ENCODE measurements at places on chromosomes 16 and 17. TPM values are rescaled to one million over a fixed set of nuclear protein-coding genes. Genes with fewer than 3 reads are reported as not detected.

DNA sequence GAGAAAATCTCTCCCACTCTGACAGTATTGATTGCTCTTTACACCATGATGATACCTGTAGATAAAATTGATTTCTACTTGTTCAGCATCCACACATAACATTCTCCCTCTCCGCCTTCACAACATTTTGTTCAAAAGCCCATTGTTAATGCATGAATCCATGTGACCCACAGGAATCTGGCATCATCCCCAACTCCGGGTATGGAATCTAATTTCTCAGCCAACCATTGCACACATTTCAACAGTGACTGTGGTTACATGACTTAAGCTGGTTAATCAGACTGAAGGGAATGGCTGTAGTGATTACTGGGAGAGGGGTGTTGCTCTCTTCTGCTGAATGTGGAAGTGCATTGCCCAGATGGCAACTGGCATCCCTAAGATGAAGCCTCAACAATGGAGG lies 161.4 kb upstream of the C16orf82 start:
- DNase-seq: peak; percentile 21

GRCh38 chr17:2703606-2704005 lies 8.0 kb downstream of the CLUH start:
- DNase-seq: no peak

GRCh38 chr17:43365356-43365755 lies 33.4 kb upstream of the ARL4D start:
- DNase-seq: no peak

DNA sequence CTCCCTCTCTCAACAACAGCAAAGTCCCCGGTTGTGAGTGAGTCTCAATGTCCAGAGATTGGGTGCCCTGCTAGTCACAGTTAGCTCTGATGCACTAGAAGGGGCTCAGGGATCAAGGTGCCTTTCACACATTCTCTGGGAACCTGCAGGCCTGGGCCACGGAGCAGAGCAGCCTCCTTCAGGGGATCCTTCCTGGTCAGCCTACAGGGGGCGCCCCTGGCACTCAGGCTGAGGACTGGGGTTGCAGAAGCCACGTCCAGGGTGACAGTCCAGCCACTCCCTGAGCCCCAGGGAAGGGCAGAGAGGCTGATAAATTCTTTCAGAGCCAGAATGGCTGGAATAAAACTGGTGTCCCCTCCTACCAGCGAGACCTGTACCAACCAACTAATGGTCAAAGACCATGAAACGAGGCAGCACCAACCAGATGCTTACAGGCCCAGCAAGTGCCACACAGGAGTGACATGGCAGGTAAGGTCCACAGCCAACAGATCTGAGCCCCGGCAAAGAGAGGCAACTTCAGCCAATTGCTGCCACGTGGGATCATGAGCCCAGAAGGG lies 43.5 kb downstream of the ST3GAL2 start:
- no peak for DNase-seq

DNA sequence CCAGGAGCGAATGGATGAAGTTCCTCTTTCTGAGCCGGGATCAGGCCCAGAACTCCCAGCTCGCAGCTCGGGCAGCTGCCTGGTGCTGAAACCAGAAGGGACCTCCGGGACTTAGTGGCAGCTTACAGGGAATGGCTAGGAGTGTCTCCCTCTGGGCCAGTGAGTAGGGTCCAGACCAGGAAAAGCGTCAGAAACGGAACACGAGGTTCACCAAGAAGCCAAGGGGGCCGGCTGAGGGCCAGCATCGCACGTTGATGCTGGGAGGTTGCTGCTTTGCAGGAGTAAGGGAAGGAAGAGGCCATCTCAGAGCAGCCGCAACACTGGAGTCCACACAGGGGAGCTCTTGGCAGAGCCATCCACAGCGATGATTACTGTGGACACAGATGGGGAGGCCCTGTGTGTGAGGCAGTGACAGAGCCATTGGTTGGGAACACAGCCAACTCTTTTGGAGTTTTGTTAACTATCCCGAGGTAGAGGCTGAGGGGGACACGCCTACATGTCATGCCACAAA lies 74.0 kb upstream of the CREBBP start:
- no peak for DNase-seq

DNA sequence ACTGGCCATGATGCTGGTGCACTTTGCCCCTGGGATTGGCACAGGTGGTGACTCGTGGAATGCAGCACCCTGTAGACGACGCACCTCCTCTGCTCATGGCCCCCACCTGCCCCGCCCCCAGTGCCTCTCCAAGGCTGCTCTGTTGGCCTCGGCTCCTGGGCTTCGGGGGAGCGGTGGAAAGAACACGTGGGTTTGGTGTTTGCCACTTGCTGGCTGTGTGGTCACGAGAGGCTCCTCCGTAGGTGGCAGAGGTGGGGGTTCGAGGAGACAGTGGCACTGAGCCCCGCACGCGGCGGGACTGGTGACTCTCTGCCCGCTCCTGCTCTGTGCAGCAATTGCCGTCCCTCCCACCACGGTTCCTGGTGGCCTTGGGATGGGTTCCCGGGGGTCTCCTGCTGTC lies 82.8 kb upstream of the ZNF750 start:
- no peak for DNase-seq

- DNase-seq: no peak
These were observed 52.4 kb downstream of the AXIN2 start for GRCh38 chr17:65509032-65509431.

- DNase-seq: peak; percentile 7
These were observed 42.5 kb downstream of the MYH3 start for GRCh38 chr17:10614536-10615155.

DNA sequence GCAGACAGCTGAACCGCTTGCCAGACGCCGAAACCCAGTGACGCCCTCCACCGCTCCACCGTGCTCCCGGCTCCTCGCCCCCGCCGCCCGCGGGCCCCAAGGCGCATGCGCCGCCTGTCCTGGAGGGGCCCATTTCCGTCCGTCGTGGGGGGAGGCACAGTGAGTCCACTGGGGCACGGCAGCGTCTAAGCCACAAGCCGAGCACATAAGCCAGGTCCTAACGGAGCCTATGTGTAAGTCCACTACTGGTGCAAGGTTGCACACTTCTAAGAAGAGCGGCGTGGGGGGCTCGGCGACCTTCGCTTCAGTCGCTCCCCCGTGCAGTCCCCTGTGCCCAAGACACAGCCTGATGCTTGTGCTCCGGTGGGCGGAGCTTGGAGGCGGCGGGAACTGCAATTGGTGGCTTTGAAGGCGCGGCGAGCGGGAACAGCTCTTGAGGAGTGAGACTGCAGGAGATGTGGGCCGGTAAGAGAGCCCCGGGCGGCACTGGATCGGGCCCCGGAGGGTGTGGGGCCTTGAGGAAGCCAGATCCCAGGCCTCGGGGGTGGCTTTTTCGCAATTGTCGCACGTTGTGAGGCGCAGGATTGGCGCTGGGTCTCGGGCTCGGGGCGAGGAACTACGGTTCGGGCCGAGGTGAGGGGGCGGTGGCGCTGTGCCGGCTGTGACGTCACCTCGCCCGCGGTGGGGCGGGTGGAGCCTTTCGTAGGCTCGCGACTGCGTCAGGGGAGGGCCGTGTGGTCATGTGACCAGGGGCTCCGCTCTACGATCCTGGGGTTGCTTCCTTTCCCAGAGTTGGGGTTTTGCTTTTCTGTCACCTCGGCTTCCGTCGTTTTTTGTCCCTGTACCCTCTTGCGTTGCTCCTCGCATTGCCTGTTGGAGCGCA lies at the start of the genes CENPN and CMC2:
TSS of gene CENPN (plus strand) at position 402 of the 883 bp plus-strand sequence. CDS start 4,726 bp downstream, outside the sequence.
TSS of gene CMC2 (minus strand) at position 73 of the 883 bp plus-strand sequence. CDS start 9,491 bp downstream, outside the sequence.
- peak; percentile 99 for DNase-seq

DNA sequence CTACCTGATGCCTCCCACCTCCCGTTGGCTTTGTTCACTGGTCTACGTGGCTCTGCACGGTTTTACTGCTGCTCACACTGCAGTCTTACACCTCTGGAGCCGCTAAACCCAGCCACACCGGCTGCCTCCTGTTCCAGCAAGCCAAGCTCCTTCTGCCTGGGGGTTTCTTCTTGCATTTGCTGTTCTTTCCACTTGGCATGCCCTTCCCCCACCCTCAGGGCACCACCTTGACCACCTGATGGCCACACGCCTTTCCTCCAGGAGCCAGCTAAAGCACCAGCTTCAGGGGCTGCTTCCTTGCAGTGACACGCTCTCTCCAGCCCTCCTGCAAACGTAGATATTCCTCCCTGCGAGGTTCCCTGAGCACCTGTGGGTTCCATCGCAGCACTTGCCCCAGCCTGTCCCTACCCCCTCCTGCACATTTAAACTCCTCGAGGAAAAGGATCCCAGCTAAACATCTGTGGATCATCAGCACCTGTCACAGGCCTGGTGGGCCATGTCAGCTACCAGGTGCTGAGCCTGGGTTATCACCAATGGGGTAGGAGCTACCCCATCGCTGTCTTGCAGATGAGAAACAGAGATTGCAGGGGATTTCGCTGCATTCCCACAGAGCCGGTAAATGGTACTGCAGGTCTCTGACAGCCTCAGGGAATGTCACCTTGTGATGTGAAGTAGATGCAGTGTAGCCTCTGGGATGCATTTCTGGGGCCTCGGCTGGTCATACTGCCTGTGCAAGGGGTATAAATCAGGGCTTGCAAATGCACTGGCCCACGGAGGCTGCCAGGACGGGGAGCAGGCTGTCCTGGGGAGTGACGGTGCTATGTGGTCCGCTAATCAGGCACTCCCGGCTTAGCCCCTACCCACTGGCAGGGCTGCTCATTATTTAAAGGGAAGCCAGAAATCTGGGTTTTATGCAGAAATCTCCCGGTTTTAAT lies 285.2 kb downstream of the CPPED1 start:
- no peak for DNase-seq

- no peak for DNase-seq
These were observed 27.6 kb downstream of the DNAH9 start for GRCh38 chr17:11625878-11626277.

- DNase-seq: no peak
These were observed 17.2 kb downstream of the SLC12A3 start for GRCh38 chr16:56882077-56882800.

DNA sequence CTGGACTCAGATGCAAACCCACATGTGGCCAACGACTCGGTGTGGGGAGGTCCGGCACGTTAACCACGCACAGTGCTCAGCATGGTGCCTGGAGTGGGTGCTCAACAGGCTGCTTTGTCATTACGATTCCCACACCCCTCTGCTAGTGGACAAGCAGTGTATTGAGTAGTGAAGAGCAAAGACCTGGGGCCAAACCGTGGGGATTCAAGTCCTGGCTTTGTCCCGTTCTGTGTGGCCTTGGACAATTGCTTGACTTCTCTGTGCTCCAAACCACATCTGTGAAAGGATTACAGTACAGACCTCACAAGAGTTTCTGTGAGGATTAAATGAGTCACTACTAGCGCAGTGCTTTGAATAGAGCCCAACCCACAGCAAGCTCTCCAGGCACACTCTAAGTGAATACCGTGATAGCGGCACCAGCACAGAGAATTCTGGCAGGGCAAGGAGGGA lies 33.8 kb downstream of the TRPV2 start:
- DNase-seq: no peak

GRCh38 chr17:41812381-41813151 lies at the start of gene FKBP10:
TSS of gene FKBP10 (plus strand) at chr17:41813004. CDS start at chr17:41813035, 31 bp downstream.
- peak; percentile 80 for DNase-seq

GRCh38 chr17:28494445-28495188 lies 11.5 kb upstream of the FOXN1 start:
- peak; percentile 13 for DNase-seq

GRCh38 chr17:35080536-35080935 lies 17.0 kb upstream of the RFFL start:
- DNase-seq: no peak

GRCh38 chr17:80478487-80479245 lies 2.3 kb upstream of the NPTX1 start:
- no peak for DNase-seq

- DNase-seq: no peak
These were observed 257.7 kb downstream of the XYLT1 start for GRCh38 chr16:17213025-17213424.

DNA sequence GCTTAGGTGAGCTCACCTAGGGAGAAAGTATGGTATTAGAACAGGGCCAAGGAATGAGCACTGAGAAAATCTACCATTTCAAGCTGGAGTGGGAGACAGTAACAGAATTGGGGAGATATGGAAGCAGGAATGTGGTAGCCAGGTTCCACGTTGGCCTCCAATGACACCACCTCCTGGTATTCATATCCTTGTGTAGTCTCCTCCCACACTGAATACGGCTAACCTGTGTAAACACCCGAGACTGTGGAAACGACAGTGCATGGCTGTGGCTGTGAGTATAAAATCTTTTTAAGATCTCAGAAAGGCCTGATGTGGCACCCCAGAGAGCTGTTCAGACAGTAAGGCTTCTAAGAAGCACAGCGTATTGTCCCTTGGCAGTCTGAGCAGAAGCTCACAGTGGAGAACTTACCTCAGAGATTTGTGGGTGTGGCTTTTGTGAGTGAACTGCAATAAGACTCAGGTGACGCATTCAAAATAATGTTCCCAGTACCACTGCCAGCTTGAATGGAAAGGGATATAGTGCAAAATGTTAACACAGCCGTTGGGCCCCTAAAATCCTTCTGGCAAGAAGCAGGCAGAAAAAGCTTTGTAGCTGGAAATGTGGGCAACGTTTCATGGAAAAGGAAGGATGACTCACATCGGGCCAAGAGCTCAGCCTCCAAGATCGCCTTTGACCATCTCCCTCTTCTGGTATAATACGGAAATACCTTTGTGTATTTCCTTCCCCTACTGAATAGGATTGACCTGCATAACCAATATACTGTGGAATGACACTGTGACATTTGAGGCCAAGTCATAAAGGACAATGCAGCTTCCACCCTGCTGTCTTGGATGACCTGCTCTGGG lies 14.4 kb downstream of the SDR42E1 start:
- no peak for DNase-seq

DNA sequence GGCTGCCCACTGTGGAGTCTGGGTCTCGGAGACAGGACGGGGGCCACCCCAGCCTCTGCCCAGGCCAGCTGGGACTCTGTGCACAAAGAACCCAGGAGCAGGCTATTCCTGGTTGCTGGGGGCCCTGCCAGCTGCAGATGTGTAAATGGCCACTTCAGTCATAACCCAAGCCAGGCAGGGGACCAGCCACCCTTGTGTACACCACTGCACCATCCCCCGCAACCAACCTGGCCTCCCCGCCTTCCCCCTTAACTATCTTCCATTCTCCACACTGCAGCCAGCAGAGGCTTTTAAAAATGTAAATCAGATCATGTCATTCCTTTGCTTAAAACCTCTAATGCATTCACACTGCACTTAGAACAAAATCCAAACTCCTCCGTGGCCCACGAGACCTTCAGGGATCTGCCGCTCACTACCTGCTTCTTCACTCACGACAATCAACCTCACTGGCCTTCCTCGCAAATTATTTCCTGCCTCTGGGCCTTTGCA lies 28.3 kb downstream of the RTN4RL1 start:
- DNase-seq: no peak

- no peak for DNase-seq
These were observed 39.2 kb upstream of the CBX4 start for GRCh38 chr17:79878329-79878947.

The CACNG3 gene
- not detected for polyA plus RNA-seq

The SLC47A2 gene
- polyA plus RNA-seq: not detected

The KRTAP4-4 gene
- polyA plus RNA-seq: not detected

The RTN4RL1 gene
- polyA plus RNA-seq: 0.04 TPM

The P2RX1 gene
- 0.05 TPM for polyA plus RNA-seq

The CHST4 gene
- polyA plus RNA-seq: not detected

The SPNS3 gene
- not detected for polyA plus RNA-seq

The RNF222 gene
- polyA plus RNA-seq: not detected

The KRTAP4-8 gene
- polyA plus RNA-seq: not detected

The PLA2G10 gene
- polyA plus RNA-seq: not detected

The RHOT2 gene
- 53.3 TPM for polyA plus RNA-seq

The PRR11 gene
- 15.0 TPM for polyA plus RNA-seq

Measured in AG04450 (cell line).